ENCODE measurements at places on chromosomes 7 and 10.

- DNase-seq = no peak
Observed at GRCh38 chr10:110312206-110312605, 7.5 kb upstream of the SMNDC1 start.

DNA sequence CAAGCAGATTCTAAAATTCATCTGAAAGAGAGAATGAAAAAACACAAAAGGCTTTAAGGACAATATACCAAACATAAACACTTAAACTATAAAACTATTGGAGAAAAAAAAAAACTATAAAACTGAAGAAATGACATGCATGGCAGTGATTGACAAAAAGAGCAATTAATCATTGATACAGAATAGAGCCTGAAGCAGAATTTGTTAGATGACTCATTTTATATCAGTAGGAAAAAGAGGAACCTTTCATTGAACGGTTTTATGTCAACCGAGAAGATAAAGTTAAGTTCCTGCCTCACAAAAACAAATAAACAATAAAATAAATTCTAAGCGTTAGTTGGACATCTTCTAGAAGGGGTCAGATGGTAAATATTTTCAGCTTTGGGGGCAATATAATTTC lies 23.3 kb downstream of the NPY start:
- no peak for DNase-seq

- no peak for DNase-seq
Observed at GRCh38 chr7:157416011-157416410, 79.2 kb downstream of the DNAJB6 start.

DNA sequence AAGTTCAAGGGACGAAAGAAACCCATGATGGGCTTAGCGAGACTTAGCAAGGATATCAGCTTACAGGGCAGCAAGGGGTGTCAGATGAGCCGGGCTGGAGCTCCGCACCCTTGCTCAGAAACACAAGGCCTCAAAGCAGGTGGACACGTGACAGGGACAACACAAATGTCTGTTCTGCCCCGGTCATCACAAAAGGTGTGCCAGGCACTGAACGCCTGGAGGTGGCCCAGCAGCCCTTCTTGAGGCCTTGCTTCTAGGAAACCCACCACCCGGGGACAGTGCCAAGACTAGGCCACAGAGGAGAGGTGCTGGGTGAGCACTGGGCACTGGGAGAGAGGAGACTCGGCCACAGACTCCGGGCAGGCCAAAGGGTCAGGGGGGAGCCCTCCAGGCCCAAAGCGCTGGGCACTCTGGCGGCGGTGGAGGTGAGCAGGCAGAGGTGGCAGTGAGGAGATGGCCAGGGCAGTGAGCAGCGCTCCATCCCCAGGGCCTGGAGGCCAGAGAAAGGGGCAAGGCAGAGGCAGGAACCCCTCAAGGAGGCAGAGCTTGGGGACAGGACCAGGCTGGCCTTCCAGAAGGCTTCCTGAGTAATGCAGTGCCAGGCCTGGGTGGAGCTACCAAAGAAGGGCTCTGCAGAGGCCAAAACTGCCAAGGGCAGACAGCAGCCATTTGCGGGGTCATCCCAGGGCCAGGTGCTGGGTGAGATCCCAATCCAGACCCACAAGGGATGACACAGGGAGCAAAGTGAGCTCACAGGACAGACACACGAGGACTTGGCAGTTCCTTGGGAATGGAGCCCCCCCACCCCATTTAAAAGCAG lies 22.7 kb downstream of the EBF3 start:
- no peak for DNase-seq

Measured in lung microvascular endothelial cell (primary cell).